ENCODE measurements at places on chromosomes 1 and 21. TPM values are rescaled to one million over a fixed set of nuclear protein-coding genes. Genes with fewer than 3 reads are reported as not detected.

- H3K4me1 ChIP-seq, result peaks cover 22% of the 10 kb centered on the region
- no peaks in the 10 kb centered on the region for H3K27me3 ChIP-seq
- no peak overlapping the region for H3K27ac ChIP-seq
- no peak overlapping the region for H3K4me3 ChIP-seq
- no peak for DNase-seq
Observed at GRCh38 chr21:39022863-39023693, 160.2 kb downstream of the PSMG1 start.

- H3K27ac ChIP-seq, result no peak overlapping the region
- no peaks in the 10 kb centered on the region for H3K36me3 ChIP-seq
- H3K27me3 ChIP-seq, result no peaks in the 10 kb centered on the region
- no peak overlapping the region for H3K4me3 ChIP-seq
- no peaks in the 10 kb centered on the region for H3K4me1 ChIP-seq
Observed at GRCh38 chr1:8438489-8438888, 120.6 kb downstream of the SLC45A1 start.

DNA sequence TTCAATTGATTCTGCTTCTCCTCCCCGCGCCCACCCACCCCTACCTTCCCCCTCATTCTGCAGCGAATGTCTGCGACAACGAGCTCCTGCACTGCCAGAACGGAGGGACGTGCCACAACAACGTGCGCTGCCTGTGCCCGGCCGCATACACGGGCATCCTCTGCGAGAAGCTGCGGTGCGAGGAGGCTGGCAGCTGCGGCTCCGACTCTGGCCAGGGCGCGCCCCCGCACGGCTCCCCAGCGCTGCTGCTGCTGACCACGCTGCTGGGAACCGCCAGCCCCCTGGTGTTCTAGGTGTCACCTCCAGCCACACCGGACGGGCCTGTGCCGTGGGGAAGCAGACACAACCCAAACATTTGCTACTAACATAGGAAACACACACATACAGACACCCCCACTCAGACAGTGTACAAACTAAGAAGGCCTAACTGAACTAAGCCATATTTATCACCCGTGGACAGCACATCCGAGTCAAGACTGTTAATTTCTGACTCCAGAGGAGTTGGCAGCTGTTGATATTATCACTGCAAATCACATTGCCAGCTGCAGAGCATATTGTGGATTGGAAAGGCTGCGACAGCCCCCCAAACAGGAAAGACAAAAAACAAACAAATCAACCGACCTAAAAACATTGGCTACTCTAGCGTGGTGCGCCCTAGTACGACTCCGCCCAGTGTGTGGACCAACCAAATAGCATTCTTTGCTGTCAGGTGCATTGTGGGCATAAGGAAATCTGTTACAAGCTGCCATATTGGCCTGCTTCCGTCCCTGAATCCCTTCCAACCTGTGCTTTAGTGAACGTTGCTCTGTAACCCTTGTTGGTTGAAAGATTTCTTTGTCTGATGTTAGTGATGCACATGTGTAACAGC lies 339.9 kb downstream of the NTNG1 start:
- H3K27ac ChIP-seq, result no peak overlapping the region
- H3K4me3 ChIP-seq, result no peak overlapping the region
- no peaks in the 10 kb centered on the region for H3K4me1 ChIP-seq
- no peak for DNase-seq

DNA sequence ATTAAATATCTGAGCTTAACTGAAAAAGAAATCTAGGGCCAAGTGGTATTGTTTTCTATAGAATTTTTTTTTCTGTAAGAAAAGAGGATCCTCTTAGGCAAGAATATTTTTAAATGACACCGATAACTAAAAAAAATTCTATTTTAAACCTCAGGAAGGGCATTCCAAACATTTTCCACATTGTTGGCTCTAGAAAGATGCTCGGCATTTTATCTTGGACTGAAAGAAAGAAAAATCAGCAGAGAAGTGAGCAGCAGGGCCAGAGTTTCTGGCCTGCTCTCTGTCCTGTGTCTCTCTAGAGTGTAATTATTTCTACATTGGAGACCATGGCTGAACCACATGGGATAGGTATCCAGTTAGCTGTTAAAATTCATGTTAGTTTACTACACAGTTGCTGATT lies 192.5 kb upstream of the GREM2 start:
- no peak overlapping the region for H3K27ac ChIP-seq
- DNase-seq, result no peak
- H3K4me1 ChIP-seq, result peaks cover 21% of the 10 kb centered on the region
- H3K4me3 ChIP-seq, result no peak overlapping the region

- H3K27me3 ChIP-seq, result no peaks in the 10 kb centered on the region
- H3K4me3 ChIP-seq, result no peak overlapping the region
- H3K36me3 ChIP-seq, result no peaks in the 10 kb centered on the region
Observed at GRCh38 chr1:116832308-116832931, 77.3 kb upstream of the PTGFRN start.

- DNase-seq, result peak; percentile 87
- peaks cover 14% of the 10 kb centered on the region for H3K4me1 ChIP-seq
- H3K27ac ChIP-seq, result peak overlapping the region; percentile 85
- no peaks in the 10 kb centered on the region for H3K36me3 ChIP-seq
- no peaks in the 10 kb centered on the region for H3K27me3 ChIP-seq
- peak overlapping the region; percentile 72 for H3K4me3 ChIP-seq
Observed at GRCh38 chr1:23799570-23800399, 769 bp downstream of the GALE start.

- H3K36me3 ChIP-seq, result no peaks in the 10 kb centered on the region
- peak; percentile 8 for DNase-seq
Observed at GRCh38 chr1:26541816-26542711, 12.5 kb downstream of the RPS6KA1 start.

DNA sequence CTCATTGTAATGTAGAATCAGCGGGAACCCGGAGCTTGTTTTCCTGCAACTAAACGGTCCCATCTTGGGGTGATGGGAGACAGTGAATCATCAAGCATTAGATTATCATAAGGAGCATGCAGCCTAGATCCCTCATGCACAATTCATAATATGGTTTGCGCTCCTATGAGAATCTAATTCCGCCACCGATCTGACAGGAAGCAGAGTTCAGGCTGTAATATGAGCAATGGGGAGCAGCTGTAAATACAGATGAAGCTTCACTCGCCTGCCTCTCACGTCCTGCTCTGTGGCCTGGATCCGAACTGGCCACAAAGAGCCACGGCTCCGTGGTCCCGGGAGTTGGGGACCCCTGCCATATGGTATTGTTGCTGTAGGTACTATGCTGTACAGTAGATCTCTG lies 1.6 kb downstream of the IFI44 start:
- no peak overlapping the region for H3K27ac ChIP-seq
- no peak for DNase-seq
- no peaks in the 10 kb centered on the region for H3K36me3 ChIP-seq
- no peak overlapping the region for H3K4me3 ChIP-seq

- H3K4me3 ChIP-seq, result no peak overlapping the region
- no peak overlapping the region for H3K27ac ChIP-seq
- H3K27me3 ChIP-seq, result no peaks in the 10 kb centered on the region
- no peaks in the 10 kb centered on the region for H3K4me1 ChIP-seq
Observed at GRCh38 chr1:61198554-61198953, 116.2 kb downstream of the NFIA start.

The PLEKHA6 gene
- 52.0 TPM for total RNA-seq

The CELA2A gene
- not detected for total RNA-seq

The CDA gene
- total RNA-seq, result 41.9 TPM

The LIPI gene
- not detected for total RNA-seq

The CLCNKB gene
- total RNA-seq, result 1.9 TPM
